ENCODE measurements at places on chromosomes 5 and 9.

- DNase-seq = no peak
These were observed 4.0 kb downstream of the ISL1 start for GRCh38 chr5:51386916-51387883.

GRCh38 chr5:66285343-66285922, 141.3 kb downstream of the SREK1 start:
- no peak for DNase-seq

- DNase-seq = no peak
These were observed 72.3 kb downstream of the LMNB1 start for GRCh38 chr5:126849101-126849678.

GRCh38 chr5:89377767-89378455, 494.9 kb upstream of the MEF2C start:
- no peak for DNase-seq

GRCh38 chr9:81244631-81245030, 444.7 kb downstream of the TLE1 start:
- no peak for DNase-seq

GRCh38 chr9:34501889-34502425, 20.8 kb downstream of the ENHO start:
- DNase-seq = no peak

DNA sequence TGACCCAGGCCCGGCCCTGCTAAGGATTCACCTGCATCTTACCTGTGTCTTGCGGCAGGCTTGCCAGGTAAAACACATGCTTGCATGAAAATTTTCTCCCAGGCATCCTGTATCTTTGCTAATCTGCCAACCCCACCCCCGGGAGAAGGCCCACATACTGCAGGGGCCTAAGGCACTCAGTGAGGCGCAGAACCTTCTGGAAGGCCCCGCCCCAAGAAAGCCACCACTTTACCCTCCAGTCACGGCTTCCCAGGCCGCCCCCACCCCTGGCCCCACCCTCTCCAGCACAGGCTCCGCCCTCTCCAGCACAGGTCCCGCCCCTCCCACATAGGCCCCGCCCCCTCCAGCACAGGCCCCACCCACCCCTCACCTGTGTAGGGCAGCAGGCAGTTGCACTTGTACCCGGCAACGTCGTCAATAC, 29.8 kb upstream of the SEC16A start:
- no peak for DNase-seq

GRCh38 chr5:68024426-68024825, 191.1 kb upstream of the PIK3R1 start:
- DNase-seq = no peak

- no peak for DNase-seq
These were observed 31.3 kb downstream of the CPEB4 start for GRCh38 chr5:173919443-173919842.

Data from lower leg skin (tissue), 4 donors.